Fibroblast of the conjunctiva (primary cell): ENCODE measurements at places on chromosomes 4 and X.

DNA sequence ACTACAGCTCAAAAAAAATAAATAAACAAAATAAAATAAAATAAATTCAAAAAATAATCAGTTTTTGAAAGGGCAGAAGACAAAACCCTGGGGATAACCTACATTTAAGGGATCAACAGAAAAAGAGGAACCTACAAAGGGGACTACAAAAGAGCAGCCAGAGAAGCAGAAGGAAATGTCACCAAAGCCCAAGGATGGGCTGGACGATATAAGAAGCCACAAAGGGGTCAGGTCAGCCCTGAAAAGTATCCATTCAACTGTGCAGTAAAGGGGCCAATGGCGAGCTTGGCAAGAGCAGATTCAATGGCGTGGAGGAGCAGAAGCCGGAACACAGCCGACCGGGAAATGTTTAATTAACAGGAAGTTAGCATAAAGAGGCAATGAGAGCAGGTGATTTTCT, 16.9 kb downstream of the ACOT9 start:
- DNase-seq: no peak

DNA sequence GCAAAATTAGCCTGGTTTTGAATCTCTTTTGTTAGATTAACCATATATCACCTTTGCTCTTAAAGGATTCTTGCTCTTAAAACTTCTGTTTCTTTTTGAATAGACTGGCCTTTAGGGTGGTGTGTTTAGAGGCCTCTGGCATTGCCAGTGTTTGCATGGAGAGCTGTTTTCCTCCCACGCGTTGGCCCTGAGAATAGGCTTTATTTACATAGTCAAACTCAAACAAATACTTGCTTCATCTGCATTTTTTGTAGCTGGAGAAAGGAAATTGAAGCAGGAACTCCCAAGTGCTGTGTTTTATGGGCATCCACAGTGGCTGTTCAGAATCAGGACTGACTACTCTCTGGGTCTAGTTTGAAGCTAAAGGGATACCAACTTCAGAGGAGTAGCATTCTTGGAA, 2.7 kb downstream of the SHROOM2 start:
- DNase-seq: no peak

GRCh38 chrX:106415276-106415895, 196.4 kb upstream of the RADX start:
- peak; percentile 16 for DNase-seq

- DNase-seq: peak; percentile 37
Measured at GRCh38 chrX:151984328-151984727, 9.9 kb upstream of the GABRE start.

GRCh38 chrX:11113731-11114130, 2.6 kb downstream of the HCCS start:
- no peak for DNase-seq

- DNase-seq: no peak
Measured at GRCh38 chrX:113522814-113523213, 682.2 kb upstream of the AMOT start.

DNA sequence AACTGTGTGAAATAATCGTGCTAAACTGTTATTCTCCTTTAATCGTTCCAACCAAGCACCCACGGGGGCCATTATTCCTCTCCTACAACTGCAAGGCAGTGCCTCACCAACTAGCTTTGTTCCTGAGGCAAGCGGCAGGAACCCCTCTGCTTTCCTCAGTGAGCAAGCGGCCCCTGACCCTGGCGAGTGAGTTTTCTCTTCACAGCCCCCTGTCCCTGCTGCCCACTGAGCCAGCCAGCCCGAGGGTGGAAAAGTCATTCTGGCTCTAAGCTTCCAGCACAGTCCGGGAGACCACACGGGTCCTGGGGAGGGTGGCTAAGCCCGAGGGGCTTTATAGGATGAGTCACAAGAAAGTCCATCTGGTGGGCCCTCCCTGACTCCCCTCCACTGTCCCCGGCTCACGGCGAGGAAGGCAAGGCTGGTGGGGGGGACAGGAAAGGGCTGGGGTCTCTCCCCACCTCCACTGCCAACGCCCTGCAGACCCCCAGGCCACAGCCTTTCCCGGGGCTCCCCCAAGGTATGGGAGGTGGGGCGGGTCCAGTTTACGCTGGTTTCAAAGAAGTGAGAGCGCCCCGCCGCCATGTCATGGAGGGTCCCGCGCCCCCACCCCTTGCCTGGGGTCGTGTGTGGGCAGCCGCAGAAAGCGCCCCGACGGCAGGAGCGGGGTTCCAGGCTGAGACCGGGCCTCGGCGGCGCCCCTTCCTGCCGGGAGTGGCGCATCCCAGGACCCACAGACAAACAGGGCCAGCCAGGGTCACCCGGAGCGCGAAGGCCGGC, 45.0 kb downstream of the CPLX1 start:
- DNase-seq: no peak

DNA sequence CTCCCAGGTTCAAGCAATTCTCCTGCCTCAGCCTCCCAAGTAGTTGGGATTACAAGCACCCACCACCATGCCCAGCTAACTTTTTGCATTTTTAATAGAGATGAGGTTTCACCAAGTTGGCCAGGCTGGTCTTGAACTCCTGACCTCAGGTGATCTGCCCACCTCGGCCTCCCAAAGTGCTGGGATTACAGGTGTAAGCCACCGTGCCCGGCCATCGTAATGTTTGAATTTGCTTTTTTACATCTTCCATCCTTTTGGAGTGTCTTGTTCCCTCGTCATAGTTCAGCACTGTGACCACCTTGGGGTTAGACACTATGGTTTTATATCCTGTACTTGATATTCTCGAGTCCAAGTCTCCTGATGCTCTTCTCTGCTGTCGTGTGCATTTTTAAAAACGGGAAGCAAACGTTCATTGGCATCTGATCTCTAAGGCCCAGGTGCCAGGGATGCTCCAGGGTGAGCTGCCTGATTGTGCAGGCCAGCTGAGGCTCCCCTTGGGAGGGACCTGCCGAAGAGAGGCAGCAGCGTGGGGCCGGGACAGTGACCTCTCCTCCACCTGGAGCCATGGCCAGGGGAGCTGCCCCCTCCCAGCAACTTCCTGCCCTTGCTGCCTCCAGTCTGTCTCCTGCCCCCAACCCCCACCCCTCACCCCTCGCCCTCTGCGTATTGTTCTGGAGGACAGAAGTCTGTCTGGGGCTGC, 16.7 kb downstream of the DGKQ start:
- DNase-seq: no peak

- peak; percentile 64 for DNase-seq
Measured at GRCh38 chrX:100316987-100317386, 93.1 kb downstream of the PCDH19 start.

- DNase-seq: no peak
Measured at GRCh38 chrX:25175743-25176142, 160.0 kb upstream of the ARX start.

DNA sequence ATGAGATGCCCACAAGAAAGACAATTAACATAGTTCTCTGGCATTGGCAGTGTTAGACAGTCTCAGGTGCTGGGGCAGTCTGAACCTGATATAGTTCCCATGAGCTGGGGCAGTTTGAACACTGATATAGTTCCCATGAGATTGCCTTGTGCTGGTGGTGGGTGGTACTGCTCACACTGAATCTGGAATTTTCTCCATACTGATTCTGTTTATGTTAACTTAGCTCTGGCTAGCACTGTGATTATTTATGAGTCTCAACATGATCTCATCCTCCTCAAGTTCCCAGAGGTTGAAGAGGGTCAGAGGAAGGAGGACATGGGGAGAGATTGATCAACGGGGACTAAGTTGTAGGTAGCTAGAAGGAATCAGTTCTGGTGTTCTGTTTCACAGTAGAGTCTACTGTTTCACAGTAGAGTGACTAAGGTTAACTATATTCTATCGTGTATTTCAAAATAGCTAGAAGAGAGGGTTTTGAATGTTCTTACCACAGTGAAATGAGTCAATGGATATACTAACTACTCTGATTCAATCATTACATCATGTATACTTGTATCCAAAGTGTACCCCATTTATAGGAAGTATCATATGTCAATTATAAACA, 379.9 kb downstream of the ADAM29 start:
- DNase-seq: peak; percentile 3

DNA sequence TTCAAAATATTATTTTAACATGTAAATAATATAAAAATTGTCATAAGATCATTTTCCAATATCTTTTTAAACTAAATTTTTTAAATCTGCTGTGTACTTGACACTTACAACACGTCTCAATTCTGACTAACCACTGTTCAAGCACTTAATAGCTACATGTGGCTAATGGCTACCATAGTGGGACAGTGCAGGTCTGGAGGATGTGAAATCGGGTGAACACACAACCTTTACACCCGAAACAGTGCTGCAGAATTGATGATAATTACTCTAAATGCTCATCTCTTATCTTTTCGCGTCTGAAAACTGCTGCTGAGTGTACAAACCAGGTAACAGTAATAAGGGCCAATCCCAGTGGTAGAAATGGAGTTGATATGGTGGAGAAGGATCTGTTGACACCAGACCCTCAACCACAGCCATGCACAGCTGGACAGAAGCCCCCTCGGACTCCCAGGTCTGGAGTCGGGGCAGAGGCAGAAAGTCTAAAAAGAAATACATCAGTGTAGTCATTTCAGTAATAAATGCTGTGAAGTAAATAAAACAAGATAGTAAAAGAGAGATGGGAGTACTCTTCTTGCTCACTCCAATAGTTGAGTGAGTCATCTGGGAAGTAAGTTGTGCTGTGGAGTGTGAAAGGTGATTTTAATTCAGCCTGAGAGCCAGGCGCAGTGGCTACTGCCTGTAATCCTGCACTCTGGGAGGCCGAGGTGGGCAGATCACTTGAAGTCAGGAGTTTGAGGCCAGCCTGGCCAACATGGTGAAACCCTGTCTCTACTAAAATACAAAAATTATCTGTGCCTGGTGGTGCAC, 150.0 kb downstream of the CBR4 start:
- no peak for DNase-seq

DNA sequence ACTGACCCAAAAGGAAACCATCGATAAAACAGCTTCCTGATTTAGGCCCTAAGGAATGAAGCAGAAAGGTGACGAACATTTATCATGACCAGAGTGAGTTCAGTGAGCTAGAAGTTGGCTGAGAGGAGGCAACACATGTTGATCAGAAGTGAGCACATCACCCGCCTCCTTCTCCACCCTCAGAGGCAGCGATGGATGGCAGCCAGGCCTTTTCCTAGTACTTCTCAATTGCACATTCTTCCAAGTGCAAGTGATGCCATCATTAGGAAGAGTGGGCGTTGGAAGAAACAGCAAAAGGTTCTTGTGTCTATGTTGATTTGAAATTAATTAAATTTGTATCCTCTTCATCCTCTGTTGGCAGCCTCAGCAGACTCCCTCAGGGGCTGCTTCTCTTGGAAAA, 51.7 kb downstream of the TMEM154 start:
- DNase-seq: peak; percentile 42

- DNase-seq: no peak
Measured at GRCh38 chr4:102405821-102406401, 60.6 kb upstream of the SLC39A8 start.

GRCh38 chrX:71118985-71119535, 664 bp downstream of the MED12 start:
- DNase-seq: no peak

- DNase-seq: no peak
Measured at GRCh38 chrX:108033890-108034289, 11.0 kb upstream of the VSIG1 start.

GRCh38 chrX:103275947-103276567, 493 bp downstream of the TCEAL5 start:
- DNase-seq: no peak

- no peak for DNase-seq
Measured at GRCh38 chrX:12567857-12568256, 223.4 kb upstream of the PRPS2 start.

DNA sequence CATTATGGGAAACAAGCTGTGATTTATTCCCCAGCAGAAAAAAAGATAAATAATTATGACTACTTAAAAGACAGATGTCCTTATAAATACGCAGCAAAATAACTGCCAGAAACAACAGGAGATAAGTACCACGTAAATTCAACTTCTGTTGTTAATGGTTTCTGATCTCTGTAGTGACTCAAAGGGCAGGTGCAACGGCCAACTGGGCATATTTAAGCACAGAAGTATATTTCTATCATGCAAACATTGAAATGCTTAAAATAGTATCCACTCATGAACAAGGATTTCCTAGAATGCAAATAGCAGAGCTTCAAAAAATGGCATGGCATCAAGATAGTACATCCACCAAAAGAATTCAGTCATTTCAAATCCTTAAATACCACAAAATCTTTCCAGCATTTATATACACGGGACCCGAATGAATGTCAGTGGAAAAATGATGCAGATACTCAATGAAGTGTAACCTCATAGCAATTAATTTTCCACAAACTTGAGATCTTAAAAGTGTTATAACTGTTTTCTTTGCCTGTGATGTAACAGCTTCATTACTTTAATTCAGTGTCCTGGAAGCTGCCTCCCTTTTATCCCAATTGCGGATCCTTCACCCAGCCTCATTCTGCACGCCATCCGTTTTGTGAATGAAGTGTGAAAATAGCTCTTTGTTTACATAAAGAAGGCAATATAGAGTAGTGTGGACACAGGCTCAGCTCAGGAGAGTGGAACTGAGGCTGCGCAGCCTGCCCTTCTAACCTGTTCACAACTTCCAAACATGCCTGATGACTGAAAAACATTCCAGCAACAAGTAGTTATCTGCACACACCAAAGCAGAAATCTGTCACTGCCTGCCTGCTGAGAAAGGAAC, 10.2 kb downstream of the PDGFC start:
- DNase-seq: no peak

GRCh38 chr4:43103048-43103447, 210.5 kb downstream of the GRXCR1 start:
- no peak for DNase-seq

DNA sequence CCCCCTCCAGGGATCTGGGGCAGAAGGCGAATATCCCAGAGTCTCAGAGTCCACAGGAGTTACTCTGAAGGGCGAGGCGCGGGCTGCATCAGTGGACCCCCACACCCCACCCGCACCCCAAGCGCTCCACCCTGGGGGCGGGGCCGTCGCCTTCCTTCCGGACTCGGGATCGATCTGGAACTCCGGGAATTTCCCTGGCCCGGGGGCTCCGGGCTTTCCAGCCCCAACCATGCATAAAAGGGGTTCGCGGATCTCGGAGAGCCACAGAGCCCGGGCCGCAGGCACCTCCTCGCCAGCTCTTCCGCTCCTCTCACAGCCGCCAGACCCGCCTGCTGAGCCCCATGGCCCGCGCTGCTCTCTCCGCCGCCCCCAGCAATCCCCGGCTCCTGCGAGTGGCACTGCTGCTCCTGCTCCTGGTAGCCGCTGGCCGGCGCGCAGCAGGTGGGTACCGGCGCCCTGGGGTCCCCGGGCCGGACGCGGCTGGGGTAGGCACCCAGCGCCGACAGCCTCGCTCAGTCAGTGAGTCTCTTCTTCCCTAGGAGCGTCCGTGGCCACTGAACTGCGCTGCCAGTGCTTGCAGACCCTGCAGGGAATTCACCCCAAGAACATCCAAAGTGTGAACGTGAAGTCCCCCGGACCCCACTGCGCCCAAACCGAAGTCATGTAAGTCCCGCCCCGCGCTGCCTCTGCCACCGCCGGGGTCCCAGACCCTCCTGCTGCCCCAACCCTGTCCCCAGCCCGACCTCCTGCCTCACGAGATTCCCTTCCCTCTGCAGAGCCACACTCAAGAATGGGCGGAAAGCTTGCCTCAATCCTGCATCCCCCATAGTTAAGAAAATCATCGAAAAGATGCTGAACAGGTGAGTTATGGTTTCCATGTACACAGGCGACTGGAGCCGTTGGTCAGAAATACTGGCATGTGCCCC, at the start of gene CXCL1:
Gene CXCL1 (plus strand): TSS at position 264 of the 926 bp plus-strand sequence. CDS start 78 bp downstream, at position 342.
- DNase-seq: no peak

- DNase-seq: no peak
Measured at GRCh38 chr4:171622729-171623128, 190.5 kb upstream of the GALNTL6 start.

- DNase-seq: no peak
Measured at GRCh38 chr4:78410676-78411075, 140.9 kb upstream of the ANXA3 start.
